NCI-H1417 treated with DMSO at 0.1 percent for 48 hours (cell line): ENCODE measurements at places on chromosomes 1 and 21.

- no peak for DNase-seq
These were observed 2.9 kb downstream of the ADAMTS1 start for GRCh38 chr21:26842300-26842699.

- DNase-seq = no peak
These were observed 8.8 kb downstream of the OBSCN start for GRCh38 chr1:228216371-228217320.

DNA sequence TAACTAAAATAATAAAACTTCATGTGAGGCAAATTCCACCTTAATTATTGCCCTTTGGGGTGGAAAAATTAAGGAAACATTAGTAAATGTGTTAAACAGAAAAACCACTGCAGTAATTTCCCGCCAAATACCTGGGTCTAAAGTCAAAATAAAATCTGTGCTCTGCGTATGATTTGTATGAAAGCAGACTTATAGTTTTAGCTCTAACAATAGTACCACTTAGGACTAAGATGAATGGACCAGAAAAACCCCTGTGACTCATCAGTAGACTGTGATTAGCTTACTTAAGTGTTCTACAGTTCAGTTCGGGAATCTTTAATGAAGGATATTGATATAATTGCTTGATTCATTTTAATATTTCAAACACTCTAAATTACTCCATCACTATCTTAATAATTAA lies 23.3 kb upstream of the C1orf105 start:
- no peak for DNase-seq

DNA sequence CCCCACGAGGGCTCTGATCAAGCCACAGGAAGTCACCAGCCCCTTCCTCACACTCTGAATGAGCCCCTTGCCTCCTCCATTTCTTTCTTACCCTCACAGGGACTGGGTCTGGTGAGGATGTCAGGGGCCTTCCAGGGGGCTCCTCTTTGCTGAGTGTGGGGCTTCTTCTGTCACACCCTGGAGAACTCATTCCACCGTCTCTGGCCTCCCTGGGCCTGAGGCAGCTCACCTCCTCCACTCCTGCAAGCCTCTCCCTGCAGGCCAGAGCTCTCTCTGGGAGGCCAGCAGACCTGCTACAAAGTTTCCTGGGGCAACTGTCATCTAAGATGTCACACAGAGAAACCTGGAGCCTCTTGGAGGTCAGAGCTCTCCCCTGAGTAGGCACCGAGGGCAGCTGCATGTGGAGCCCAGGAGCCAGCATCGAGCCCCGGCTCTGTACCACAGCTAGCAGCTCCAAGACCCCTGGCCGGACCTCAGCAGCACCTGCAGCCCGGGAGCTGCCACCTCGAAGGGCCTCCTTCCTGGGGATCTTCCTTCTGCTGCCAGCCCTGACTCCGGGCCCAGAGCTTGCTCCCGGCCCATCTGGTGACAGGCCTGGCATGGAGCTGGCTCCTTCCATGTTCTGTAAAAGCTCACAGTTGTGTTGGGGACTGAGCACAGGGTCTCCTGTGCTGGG lies 1.1 kb downstream of the SPOCD1 start:
- no peak for DNase-seq
